IPS DF 6.9 (cell line): ENCODE measurements at places on chromosomes 4 and X.

DNA sequence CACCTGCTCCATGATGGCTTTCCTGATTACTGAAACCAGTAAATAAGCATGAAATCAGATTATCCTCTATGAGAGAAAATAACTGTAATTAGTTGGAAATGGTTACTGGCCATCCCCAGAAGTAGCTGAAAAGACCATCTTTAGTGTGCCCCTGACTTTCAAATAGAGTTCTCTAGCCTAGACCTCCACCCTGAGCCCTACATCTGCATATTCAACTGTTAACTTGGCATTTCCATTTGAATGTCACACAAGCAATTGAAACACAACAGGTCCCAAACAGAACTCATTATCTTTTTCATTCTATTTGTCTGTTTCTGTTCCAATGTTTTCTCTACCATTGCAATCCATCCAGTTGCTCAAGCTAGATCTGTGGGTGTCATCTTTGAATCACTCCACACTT lies 952.3 kb downstream of the RPA4 start:
- DNase-seq = peak; percentile 5

- no peak for DNase-seq
Measured at GRCh38 chr4:103021120-103021519, 1.6 kb upstream of the SLC9B1 start.

GRCh38 chr4:72451349-72451748 lies 117.7 kb downstream of the ADAMTS3 start:
- DNase-seq = no peak

DNA sequence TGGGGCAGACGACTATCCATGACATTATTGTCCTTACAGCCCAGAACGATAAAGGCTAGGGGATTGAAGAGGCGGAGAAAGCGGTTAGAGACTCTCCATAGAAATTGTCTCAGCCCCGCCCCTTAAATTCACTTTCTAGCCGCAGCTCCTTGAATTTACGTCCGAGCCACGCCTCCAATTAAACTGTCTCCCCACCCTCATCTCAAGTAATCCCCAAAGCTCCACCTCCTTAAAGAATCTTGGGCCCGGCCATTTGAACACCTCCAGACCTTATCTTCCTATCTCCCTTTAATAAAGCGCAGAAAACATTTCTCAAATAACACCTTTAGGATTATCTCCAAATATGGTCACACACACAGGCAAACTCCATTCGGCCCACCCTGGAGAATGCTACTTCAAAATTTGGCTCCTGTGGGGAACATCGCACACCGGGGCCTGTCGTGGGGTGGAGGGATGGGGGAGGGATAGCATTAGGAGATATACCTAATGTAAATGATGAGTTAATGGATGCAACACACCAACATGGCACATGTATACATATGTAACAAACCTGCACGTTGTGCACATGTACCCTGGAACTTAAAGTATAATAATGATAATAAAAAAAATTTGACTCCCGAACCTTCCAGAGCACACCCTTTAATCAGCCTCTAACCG lies 7.2 kb upstream of the MAGIX start:
- no peak for DNase-seq

GRCh38 chr4:151488968-151489367 lies 80.0 kb downstream of the FHIP1A start:
- DNase-seq = no peak
